ENCODE measurements at places on chromosomes 1 and 21.
A peak's percentile ranks its signal among the peaks of the same experiment; 100 is the strongest.

DNA sequence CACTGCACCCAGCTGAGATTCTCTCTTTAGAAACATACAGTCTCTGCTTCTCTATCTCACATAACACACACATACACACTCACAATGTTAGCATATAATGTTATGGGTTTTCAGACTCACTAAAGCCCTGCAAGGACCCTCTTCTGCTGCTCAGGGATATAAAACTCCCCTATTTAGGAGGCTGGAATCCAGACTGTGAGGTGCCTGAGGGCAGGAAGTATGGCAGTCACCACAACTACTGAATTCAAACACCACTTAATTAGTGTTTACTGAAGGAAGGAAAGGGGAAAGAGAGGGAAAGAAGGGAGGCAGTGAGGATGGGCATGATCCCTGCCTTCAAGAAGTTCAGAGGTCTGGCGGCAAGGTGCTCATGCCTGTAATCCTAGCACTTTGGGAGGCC is 7.8 kb upstream of the CDK18 start:
- DNase-seq, result no peak

DNA sequence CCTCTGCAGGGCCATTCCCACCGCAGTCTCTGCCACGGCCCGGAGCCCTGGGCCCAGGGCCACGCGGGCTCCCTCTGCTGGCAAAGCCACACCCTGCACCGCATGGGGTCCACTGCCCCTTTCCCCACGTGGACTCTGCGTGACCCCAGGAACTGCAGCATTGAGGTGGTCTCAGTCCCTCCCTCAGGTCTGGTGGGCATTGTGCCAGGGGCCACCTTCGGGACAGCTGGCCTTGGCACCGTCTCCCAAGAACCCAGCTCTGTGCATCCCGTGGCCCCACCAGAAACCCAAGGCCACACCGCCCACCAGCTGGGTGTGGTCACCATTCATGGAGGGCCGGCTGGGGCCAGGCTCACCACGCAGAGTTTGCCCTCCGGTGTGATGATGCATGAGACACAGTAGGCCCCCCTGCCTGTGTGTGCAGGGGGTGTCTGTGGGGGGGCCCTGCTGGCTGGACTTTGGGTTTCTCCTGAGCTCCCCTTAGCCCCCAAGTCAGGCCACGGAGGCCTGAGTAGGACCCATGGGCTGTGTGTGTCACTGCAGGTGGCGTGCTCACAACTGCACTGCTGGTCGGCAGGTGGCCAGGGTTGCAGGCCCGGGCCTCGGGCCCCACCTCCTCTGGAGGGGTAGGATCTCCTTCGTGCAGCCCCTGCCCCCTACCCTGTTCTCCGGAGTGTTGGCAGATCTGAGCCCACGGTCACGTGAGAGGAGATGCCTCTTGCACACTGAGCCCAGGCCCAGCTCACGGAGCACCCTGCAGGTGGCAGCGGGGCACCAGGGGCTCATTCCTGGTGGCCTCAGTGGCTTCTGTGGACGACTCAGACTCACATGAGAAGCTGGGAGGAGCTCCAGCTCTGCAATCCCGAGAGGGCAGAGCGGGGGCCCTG is 5.8 kb downstream of the VWA1 start:
- peak; percentile 29 for DNase-seq

DNA sequence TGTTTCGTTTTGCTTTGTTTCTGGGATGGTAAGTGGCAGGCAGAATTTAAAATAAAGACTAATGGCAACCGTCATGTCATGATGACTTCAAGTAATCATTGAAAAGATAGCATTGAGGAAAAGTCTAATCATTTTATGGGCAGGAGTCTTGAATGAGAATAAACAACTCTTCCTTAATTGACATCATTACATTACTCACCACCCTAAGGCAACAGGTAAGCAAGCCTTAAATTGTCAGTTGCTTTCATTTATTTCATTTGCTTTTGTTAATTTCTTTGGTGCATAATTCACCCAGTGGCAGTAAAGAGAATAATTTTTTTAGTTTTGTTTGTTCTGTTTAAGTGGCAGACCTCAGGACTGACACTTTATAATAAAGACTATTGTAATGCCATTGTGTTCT is 669.0 kb downstream of the RWDD3 start:
- no peak for DNase-seq

DNA sequence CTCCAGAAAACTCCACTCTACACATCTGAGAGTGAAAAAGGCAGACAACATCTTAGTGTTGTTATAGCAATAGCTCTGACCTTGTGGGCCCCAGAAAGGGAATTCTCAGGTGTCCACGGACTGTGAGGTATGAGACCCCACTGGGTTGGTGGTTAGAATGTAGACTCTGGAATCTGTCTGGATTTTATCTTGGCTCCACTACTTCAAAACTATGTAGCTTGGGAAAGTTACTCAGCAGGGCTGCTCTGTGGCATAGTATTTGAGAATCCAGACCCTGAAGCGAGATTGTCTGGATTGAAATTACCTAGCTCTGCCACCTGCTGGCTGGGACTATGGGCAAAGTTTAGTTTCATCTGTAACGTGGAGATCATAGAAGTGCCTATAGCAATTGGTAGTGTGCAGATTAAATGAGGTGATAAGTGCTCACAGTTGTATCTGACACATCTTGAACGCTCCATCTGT is 25.8 kb downstream of the PRDM2 start:
- peak; percentile 36 for DNase-seq

- no peak for DNase-seq
Observed at GRCh38 chr1:55869065-55869464, 653.9 kb upstream of the USP24 start.

DNA sequence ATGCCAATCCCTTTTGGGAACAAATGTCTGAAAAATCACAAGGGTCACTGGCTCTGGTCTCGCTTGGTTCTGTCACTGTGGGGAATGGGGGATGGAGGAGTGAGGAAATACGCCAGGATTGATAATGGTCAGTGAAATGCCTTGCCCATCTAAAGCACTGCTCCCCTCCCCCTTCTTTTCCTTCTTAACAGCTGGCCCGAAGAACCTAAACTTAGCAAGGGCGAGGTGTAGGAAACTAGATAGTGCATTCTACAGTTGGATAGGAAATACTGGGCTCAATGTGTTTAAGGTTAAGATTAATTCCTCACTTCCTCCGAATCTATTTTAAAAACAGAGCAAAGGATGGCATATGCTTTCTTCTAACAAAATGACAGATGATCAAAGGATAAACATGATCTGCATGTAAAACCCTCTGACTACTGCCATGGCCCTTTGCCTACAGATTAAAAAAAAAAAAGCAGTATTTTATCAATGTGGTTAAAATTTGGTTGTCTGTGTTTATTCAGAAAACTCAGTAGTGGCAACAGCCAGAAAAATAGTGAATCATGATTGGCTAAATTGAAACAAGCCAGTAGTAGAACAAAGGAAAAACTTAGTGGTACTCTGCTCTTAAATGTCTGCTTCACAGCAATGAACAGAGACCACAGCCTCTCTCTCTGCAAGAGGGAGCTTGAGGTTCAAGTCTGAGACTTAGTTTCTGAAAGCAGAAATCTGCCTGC is 86.1 kb upstream of the VAV3 start:
- DNase-seq, result no peak

DNA sequence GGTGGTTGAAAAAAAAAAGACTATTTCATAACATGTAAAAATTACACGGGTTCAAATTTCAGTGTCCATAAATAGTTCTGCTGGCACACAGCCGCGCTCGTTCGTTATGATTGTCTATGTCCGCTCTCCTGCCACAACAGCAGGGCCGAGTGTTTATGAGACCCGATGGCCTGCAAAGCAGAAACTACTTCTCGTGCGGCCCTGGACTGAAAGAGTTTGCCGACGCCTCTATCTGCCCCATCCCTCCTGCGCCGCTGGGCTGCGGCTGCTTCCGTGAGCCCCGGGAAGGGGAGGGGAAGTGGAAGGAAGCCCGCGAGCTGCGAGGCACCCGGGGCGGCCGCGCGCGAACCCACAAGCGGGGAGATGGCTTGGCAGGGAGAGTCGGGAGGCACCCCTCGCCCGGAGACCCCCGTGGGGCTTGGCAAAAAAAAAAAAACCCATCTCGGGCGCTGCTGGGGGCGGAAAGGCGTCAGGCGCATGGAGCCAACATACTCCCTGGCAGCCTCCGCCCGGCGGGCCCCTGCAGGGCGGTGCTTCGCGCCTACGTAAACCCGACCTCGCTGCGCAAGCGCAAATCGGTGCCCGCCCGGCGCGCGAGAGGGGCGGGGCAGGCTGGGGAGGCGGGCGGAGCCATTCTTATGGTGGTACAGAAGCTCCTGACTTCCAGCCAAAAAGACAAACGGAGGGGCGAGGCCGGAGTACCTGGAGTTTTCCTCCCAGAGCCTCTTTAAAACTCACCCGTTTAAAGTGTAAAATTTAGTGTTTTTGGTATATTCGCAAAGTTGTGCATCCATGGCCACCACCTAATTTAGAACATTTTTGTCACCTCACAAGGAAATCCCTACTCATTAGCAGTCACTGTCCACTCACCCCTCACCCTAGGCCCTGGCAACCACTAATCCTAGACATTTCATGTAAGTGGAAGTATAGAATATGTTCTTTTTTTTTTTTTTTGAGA is 8.3 kb downstream of the SLC27A3 start:
- DNase-seq, result peak; percentile 83

DNA sequence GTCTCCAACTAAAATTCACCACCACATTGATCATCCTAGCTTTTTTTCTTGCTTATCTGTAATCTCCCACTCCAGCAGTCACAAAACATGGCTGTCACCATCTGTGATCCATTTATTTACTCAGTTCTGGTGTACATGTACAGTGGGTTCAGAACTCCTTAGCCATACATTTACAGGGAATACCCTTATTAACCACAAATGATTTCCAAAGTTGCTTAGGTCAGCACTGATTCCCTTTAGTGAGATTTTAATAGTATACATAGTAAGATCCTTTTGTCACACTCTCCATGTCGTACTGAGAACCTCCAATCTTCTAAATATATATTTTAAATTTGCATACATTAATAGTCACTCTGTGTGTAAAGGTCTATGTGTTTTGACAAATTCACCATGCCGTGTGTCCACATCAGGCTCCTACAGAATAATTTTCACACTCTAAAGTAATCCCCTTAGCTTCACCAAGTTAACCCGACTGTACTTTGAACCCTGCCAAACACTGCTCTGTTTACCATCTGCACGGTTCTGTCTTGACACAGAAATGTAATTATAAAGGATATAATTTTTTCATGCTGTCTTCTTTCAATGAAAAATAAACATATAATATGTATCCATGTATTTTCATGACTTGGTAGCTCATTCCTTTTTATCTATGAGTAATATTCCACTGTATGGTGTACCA is 473.6 kb upstream of the ZP4 start:
- no peak for DNase-seq

- no peak for DNase-seq
Observed at GRCh38 chr1:21520899-21521716, 11.9 kb downstream of the ALPL start.

DNA sequence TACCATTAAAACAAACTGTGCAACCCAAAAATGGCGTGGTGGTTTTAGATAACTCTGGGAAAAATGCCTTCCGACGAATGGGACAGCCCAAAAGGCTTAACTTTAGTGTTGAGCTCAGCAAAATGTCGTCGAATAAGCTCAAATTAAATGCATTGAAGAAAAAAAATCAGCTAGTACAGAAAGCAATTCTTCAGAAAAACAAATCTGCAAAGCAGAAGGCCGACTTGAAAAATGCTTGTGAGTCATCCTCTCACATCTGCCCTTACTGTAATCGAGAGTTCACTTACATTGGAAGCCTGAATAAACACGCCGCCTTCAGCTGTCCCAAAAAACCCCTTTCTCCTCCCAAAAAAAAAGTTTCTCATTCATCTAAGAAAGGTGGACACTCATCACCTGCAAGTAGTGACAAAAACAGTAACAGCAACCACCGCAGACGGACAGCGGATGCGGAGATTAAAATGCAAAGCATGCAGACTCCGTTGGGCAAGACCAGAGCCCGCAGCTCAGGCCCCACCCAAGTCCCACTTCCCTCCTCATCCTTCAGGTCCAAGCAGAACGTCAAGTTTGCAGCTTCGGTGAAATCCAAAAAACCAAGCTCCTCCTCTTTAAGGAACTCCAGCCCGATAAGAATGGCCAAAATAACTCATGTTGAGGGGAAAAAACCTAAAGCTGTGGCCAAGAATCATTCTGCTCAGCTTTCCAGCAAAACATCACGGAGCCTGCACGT is 82.1 kb downstream of the PRDM2 start:
- no peak for DNase-seq

GRCh38 chr1:166020210-166020609 is 146.6 kb downstream of the FAM78B start:
- DNase-seq, result no peak

DNA sequence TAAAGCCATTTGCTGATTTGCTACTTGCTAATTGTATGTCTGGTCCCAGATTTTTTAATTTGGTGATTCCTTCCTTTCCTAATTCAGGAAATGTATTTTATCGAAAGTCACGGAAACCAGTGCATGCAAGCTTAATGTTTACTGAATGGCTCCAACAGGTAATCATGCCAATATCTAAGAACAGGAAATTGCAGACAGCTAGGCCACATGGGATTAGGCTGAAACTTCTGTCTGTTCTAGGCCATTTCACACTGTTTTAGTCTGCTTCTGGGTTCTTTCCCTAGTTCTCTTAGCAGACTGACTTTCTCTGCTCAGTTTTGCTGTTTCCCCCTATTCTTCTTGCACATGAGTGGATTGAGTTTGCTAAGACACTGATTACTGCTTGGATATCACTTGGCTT is 111.4 kb downstream of the NTNG1 start:
- DNase-seq, result no peak
